Endothelial cell of umbilical vein (primary cell): ENCODE measurements at places on chromosomes 16 and 17. TPM values are rescaled to one million over a fixed set of nuclear protein-coding genes. Genes with fewer than 3 reads are reported as not detected.

- peak overlapping the region; percentile 27 for H3K4me3 ChIP-seq
- H3K36me3 ChIP-seq: peaks cover 19% of the 10 kb centered on the region
- peak overlapping the region; percentile 61 for H3K27ac ChIP-seq
- peaks cover 20% of the 10 kb centered on the region for H3K4me1 ChIP-seq
- H3K27me3 ChIP-seq: no peaks in the 10 kb centered on the region
- no peak for DNase-seq
Measured at GRCh38 chr17:82097919-82098168, 192 bp downstream of the FASN start.

DNA sequence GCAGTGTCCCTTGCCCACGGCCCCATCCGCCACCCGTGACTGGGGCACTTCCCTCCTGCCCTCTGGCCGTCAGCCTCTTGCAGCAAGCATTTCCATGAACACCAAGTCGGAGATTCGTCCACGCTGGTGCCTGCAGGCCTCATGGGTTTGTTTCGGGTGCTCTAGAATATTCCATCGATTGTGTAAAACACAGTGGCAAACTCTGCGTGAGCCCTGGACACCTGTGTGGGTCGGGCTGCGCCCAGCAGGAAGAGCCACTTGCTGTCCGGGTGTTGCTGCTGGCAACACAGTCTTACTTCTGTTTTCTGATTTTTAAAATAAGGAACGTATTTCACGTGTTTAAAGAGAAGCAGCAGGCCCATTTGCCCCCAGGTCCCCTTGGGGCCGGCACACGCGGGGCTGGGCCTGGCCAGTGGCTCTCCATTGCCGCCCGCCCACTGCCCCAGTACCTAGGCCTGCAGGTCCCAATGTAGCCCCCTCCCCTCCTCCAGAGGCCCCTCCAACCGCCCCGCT, 10.0 kb downstream of the CYBC1 start:
- H3K36me3 ChIP-seq: no peaks in the 10 kb centered on the region
- H3K27ac ChIP-seq: no peak overlapping the region
- H3K4me1 ChIP-seq: no peaks in the 10 kb centered on the region
- no peak for DNase-seq

DNA sequence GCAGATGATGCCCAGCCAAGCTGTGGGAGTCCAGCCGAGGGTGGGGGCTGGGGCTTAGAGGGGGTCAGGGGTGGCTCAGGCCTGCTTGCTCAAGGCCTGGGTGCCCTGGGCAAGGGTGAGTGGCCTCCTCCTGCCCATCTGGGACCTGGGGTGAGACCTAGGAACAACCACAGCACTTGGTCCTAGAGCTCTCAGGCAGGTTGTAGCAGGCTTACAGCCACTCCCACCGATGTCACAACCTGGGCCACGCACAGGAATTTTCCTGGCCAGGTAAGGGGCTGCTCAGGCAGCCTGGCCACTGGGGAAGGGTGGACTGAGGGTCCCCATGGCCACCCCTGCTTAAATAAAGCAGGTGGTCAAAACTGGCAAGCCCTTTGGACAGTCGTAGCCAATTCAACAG, 6.3 kb upstream of the SREBF1 start:
- DNase-seq: no peak
- no peak overlapping the region for H3K27ac ChIP-seq
- H3K4me1 ChIP-seq: peaks cover 28% of the 10 kb centered on the region
- no peaks in the 10 kb centered on the region for H3K36me3 ChIP-seq

DNA sequence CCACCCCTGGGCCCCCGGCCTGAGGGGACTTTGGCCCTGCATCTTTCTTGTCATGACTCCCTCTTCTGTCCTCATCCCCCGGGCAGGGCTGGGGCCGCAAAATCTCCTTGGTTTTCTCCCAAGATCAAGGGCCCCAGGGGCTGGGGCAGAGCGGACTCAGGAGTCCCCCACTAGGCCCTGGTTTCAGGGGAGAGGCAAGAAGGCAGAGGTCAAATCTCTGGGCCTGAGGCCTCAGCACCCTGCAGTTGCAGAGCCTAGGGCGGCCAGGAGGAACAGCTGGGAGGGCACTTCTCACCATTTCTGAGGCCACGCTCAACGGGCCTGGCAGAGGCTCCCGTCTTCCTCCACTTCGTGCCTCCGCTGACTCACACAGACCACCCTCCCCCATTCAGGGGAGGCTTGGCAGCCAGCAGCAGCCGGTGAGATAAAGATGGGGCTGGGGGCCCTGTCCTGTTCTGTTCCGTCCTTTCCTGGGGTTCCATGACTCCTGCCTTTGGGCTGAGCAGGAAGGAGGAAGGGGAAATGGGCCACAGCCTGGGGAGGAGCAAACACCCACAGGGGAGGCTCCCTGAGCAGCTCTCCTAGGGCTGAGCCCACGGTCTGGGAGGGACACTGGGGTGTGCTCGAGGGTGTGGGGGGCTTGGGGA, 12.4 kb downstream of the ZSCAN10 start:
- no peaks in the 10 kb centered on the region for H3K36me3 ChIP-seq
- H3K4me1 ChIP-seq: peaks cover 25% of the 10 kb centered on the region
- DNase-seq: peak; percentile 66

DNA sequence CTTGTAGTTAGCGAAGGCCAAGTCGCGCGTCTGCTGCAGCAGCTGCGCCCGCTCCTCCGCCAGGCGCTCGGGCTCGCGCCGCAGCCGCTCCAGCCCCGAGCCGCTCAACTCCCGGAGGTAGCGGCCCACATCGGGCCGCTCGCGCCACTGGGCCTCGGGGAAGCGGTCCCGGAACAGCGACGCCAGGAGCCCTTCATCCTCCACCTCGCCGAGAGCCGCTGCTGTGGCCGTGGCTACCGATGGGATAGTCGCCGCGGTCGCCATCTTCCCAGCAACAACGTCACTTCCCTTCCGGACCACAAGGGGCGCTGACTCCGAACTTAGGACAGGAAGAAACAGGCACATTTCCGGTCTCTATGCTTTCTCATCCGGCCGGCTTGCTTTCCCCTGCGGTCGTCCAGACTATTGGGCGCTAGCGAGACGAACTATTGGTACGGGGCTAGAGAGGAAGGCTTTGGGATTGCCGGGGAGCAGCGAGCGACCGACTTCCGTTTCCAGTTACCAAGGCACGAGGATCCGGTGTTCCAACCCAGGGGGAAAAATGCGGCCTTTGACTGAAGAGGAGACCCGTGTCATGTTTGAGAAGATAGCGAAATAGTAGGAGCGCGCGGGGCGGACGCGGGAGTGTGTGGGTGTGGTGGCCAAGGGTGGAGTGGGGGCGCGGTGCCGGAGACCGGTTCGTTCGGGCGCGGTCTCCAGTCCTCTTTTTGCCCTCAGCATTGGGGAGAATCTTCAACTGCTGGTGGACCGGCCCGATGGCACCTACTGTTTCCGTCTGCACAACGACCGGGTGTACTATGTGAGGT, at the start of the genes COG8 and NIP7:
Gene COG8, minus strand, starts transcription at position 276 of the 806 bp plus-strand sequence. Its CDS starts 12 bp downstream, at position 264.
Gene NIP7, plus strand, starts transcription at position 484 of the 806 bp plus-strand sequence. Its CDS starts 58 bp downstream, at position 542.
- H3K4me3 ChIP-seq: peak within 1 kb of the TSS; percentile 81
- H3K4me1 ChIP-seq: peaks cover 16% of the 10 kb centered on the region

The CFAP97D1 gene
- not detected in 2 replicates for total RNA-seq
